Endothelial cell (in vitro differentiated cells): ENCODE measurements at places on chromosomes 16 and 17.

DNA sequence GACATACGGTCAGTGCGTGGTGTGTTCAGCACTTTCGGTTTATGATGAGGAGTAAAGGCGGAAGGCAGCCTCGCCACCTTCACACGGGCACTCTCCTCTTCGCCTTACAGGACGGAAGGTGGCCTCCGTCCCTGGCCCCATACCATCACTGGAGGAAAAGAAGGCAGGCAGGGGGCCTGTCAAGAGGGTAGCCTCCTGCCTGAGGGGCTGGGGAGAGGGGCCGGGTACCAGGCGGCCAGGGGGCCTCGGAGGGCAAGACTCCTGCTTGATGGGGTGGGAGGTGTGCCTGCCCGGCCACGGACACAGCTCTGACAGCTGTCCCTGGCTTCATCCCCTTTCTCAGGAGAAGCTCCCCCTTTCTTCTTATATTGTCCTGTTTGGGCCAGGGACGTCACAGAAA, 15.6 kb upstream of the SLC38A8 start:
- DNase-seq, result no peak
- peak overlapping the region; percentile 52 for H3K27ac ChIP-seq
- H3K27me3 ChIP-seq, result no peaks in the 10 kb centered on the region
- H3K4me3 ChIP-seq, result peak overlapping the region; percentile 56
- H3K4me1 ChIP-seq, result no peaks in the 10 kb centered on the region

DNA sequence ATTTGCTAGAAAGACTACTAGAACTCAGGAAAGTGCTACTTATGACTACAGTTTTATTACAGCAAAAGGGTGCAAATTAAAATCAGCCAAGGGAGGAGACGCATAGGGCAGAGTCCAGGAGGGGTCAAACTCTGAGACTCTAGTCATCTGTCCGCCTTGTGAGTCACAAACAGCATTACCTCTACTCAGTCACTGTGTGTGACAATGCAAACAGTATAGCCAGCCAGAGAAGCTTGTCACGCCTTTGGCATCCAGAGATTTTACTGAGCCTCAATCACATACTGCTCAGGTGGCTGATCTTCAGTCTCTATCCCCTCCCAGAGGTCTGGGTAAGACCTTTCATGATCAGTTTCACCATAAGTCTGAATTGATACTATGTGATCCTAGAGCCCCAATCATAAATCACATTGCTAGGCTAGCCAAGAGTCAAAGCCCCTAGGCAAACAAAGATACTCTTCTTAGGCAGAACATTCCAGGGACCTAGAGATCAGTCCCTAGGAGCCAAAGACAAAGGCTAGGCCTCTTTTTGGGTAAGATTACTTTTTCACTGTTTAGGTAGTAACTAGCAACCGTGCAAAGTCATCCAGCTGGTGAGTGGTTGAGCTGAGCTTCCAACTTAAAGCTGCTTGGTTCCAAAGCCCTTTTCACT, 48.8 kb upstream of the CLEC19A start:
- H3K4me3 ChIP-seq, result no peak overlapping the region
- no peak overlapping the region for H3K27ac ChIP-seq
- no peak for DNase-seq
- no peaks in the 10 kb centered on the region for H3K4me1 ChIP-seq
- H3K27me3 ChIP-seq, result peaks cover 6% of the 10 kb centered on the region

DNA sequence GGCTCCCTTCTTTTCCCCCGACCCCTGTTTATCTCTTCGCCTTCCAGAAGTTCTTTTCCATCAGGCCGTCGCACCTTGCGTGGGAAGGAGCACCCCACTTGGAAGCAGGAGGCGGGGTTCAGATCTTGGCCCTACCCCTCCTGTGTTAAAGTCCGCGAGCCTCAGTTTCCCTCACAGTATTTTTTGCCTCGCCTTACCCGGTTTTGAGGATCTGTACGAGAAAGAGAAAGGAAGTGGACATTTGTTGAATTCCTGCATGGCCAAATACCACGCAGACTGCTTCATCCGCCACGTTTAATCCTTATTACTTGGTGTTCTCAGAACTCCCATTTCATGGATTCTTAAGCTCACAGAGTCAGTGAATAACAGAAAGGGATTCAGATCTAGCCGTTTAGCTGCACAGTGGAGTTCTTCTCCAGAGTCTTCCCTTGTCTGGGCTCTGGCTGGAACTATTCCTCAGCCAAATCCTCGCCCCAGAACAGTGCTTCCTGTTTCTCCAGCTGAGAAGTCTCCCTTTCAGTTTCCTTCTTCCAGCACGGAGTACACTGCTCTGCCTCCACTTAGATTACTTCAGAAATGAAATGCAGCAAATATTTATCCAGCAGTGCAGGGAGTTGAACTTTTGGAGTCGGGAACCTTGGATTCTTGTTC, 590 bp downstream of the TMEM219 start:
- peak; percentile 23 for DNase-seq
- peaks cover 26% of the 10 kb centered on the region for H3K4me1 ChIP-seq
- peaks cover 6% of the 10 kb centered on the region for H3K36me3 ChIP-seq
- peak overlapping the region; percentile 98 for H3K27ac ChIP-seq

GRCh38 chr17:56593646-56594319, at the start of gene NOG:
NOG (plus strand) TSS chr17:56593699; CDS start chr17:56594224, 525 bp downstream.
- H3K27ac ChIP-seq, result no peak within 1 kb of the TSS
- peak within 1 kb of the TSS; percentile 73 for H3K4me3 ChIP-seq
- peaks cover 13% of the 10 kb centered on the region for H3K4me1 ChIP-seq
- no peaks in the 10 kb centered on the region for H3K36me3 ChIP-seq

DNA sequence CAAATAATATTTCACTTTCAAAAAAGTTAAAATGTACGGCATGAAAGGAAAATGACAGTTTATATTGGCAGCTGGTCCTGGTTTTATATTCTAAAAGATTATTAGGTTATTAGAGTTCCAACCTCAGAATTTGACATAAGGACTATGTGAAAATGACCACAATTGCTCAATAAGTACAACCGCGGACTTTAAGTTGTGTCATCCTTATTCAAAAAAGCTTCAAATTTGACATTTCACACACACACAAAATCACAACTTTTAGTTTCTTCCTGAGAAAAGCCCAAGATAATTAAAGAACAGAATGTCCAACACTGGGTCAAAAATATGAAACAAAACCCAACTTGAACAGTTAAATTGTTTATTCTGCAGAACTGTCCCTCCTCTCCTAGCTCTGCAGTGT, 133.2 kb upstream of the AXIN2 start:
- H3K4me1 ChIP-seq, result peaks cover 40% of the 10 kb centered on the region
- H3K36me3 ChIP-seq, result no peaks in the 10 kb centered on the region
- no peak for DNase-seq
- no peak overlapping the region for H3K4me3 ChIP-seq

GRCh38 chr16:85167589-85168537, 55.6 kb upstream of the CIBAR2 start:
- no peak for DNase-seq
- H3K36me3 ChIP-seq, result peaks cover 4% of the 10 kb centered on the region
- H3K27me3 ChIP-seq, result peaks cover 23% of the 10 kb centered on the region
- peaks cover 36% of the 10 kb centered on the region for H3K4me1 ChIP-seq
- peak overlapping the region; percentile 76 for H3K4me3 ChIP-seq
- H3K27ac ChIP-seq, result no peak overlapping the region

GRCh38 chr17:41627316-41628072, 3.1 kb upstream of the KRT17 start:
- H3K4me3 ChIP-seq, result no peak overlapping the region
- no peak overlapping the region for H3K27ac ChIP-seq
- peaks cover 8% of the 10 kb centered on the region for H3K27me3 ChIP-seq
- no peaks in the 10 kb centered on the region for H3K36me3 ChIP-seq
- DNase-seq, result no peak

- no peaks in the 10 kb centered on the region for H3K27me3 ChIP-seq
- no peak overlapping the region for H3K4me3 ChIP-seq
- H3K4me1 ChIP-seq, result no peaks in the 10 kb centered on the region
- DNase-seq, result no peak
- no peak overlapping the region for H3K27ac ChIP-seq
These were observed 50.6 kb downstream of the BRIP1 start for GRCh38 chr17:61812747-61813146.

DNA sequence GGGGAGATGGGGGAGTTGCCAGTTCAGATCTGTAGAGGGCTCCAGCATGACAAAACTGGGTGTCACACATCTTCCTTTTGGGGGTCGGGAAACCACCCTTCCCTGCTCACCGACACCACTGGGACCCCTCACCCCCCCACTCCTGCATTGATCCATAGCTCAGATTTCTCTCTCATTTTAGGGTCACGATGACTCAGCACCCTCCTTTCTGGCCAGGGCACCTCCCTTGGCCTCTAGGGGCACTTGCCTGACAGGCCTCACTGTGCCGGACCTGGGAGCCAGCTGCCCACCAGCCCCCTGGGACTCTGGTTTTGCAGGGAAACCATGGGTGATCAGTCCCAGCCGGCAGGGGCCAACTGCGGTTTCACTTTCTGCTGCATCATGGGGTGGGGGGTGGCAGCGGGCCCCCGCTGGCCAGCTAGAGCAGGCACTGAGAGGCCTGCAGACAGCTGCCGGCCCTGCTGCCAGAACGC, 239.4 kb downstream of the MRTFB start:
- H3K4me3 ChIP-seq, result no peak overlapping the region
- H3K27ac ChIP-seq, result no peak overlapping the region
- no peaks in the 10 kb centered on the region for H3K27me3 ChIP-seq
- H3K36me3 ChIP-seq, result no peaks in the 10 kb centered on the region
- H3K4me1 ChIP-seq, result no peaks in the 10 kb centered on the region

DNA sequence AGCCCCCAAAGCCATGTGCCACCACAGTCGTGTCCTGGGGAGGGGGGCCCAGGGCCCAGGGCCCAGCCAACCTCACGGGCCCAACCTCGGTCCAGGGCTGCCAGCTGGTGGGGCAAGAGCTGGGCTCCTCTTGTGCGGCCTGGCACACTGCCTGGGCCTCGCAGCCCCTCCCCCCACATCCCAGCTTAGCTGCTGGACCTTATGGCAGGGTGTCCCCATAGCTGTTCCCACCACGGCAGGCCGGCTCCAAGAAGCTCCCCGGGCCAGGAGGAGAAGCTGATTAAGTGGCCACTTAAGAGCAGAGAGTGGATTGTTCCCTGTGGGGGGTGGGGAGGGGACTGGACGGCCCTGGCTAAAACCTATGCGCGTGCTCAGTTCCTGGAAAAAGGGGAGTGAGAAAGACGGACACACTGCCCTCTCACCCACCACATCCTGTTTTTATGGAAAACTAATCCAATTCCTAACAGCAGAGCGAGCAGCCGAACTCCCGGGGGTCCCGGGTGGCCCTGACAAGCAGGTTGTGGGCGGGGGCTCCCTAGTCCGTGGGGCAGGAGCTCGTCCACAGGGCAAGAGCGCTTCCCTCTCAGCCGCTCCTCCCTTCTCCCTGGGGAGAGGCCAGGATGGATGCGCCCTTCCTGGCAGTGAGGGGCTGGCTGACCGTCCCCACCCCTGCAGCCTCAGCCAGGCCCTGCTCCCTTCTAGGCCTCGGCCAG, 16.8 kb downstream of the PIEZO1 start:
- H3K27me3 ChIP-seq, result peaks cover 8% of the 10 kb centered on the region
- DNase-seq, result no peak
- no peak overlapping the region for H3K4me3 ChIP-seq
- H3K27ac ChIP-seq, result no peak overlapping the region

DNA sequence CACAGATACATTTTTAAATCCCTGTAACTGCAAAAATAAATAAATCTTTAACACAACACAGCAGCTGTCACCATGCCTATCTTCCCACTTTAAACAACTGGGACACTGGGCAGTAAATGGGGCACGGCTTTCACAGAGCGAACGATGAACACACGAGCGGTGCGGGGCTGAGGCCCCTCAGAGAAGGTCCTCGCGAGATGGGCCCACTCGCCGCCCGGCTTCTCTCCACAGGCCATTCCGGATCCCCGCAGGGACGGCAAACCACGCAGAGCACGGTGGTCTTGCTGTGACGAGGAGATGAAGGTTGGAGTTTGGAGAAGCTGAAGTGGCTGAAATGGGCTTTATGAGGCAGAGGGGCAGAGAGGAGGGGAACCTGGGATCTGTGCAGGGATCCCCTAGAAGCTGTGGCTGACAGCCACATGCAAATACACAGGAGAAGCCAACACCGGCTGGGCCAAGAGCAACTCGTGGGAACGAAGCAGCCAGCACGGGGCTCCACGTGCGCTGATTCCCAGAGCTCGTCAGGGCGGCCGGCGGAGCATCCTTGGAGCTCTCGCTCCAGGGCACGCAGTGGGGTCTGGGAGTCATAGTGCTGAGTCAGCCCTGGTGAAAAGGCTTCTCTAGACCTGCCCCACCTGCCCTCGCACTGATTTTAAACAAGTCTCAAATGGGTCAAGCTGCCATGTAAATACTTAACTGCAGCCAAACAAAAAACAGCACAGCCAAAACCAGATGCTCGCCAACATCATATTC, 31.7 kb downstream of the CCDC57 start:
- peaks cover 5% of the 10 kb centered on the region for H3K27me3 ChIP-seq
- no peaks in the 10 kb centered on the region for H3K4me1 ChIP-seq
- no peak overlapping the region for H3K27ac ChIP-seq
- peaks cover 34% of the 10 kb centered on the region for H3K36me3 ChIP-seq
- DNase-seq, result no peak
- no peak overlapping the region for H3K4me3 ChIP-seq

GRCh38 chr16:4847774-4848587, 700 bp downstream of the UBN1 start:
- H3K27me3 ChIP-seq, result peaks cover 6% of the 10 kb centered on the region
- H3K4me1 ChIP-seq, result peaks cover 38% of the 10 kb centered on the region
- peak; percentile 49 for DNase-seq
- peak overlapping the region; percentile 95 for H3K4me3 ChIP-seq
- peaks cover 3% of the 10 kb centered on the region for H3K36me3 ChIP-seq

DNA sequence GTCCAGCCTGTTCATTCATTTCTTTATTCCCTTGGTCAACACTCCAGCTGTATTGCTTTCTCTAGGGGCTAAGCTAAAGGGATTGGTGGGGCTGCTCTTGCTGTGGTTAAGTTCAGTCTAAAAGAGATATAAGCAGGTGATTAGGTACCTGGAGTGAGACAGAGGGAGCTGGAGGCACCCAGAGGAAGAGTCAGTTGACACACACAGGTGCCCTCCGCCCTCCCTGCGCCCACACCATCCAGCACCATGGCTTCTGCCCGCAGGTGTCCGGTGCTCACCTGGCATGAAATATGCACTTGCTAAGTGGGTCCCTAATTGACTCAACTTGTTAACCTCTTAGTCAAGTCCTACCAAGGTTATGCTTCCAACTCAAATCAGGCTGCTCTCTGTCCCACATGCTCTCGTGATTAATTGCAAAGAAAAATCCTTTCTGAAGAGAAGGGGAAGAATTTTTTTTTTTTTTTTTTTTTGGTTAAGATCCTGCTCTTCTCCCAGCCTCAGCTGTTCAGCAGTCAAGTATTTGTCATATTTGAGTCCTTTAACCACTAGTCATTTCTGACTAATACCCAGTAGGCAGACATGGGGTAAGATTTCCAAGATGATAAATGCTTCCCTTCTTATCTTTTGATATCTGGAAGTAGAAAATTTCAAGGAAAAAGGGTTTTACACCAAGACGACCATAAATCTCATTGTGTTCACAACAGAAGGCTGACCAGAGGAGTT, 199.8 kb upstream of the WSCD1 start:
- DNase-seq, result no peak
- peaks cover 2% of the 10 kb centered on the region for H3K27me3 ChIP-seq
- no peak overlapping the region for H3K4me3 ChIP-seq
